ENCODE measurements at places on chromosomes 5 and 9.
A peak's percentile ranks its signal among the peaks of the same experiment; 100 is the strongest.

DNA sequence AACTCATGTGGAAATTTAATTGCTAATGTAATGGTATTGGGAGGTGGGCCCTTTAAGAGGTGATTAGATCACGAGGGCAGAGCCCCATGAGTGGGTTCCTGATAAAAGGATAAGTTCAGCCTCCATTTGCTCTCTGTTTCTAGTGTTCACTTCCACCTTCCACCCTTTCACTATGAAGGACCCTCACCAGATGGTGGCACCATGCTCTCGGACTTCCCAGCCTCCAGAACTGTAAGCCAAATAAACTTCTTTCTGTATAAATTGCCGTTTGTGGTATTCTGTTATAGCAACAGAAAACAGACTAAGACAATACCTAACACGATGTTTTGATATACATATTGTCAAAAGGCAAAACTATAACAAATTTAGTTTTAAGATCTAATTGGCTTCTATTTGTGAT is 166.2 kb downstream of the DEPDC1B start:
- DNase-seq: no peak

DNA sequence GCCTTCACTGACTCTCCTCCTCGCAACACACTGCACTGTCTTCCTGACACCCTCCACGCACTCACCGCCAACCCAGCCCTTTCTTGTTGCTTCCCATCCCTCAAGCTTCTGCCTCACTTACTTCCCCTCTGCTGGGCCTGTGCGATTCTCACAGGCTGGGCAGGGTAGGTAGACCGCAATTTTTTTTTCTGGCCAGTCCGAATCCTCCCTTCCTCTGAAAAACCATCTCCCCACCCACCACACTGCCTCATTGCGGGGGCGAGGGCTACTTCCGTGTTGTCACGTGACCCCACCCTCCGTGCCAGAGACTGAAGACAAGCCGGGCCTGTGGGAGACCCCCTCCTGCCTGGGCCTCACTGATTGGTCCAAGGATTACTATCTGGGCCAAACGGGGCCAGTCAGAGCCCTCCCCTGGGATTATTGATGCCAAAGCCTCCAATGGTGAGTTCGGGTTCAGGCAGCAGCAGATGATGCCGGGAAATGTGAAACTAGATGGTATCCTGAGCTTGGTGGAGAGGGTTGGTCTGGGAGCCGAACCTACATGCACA is 73.1 kb downstream of the STK10 start:
- peak; percentile 54 for DNase-seq

DNA sequence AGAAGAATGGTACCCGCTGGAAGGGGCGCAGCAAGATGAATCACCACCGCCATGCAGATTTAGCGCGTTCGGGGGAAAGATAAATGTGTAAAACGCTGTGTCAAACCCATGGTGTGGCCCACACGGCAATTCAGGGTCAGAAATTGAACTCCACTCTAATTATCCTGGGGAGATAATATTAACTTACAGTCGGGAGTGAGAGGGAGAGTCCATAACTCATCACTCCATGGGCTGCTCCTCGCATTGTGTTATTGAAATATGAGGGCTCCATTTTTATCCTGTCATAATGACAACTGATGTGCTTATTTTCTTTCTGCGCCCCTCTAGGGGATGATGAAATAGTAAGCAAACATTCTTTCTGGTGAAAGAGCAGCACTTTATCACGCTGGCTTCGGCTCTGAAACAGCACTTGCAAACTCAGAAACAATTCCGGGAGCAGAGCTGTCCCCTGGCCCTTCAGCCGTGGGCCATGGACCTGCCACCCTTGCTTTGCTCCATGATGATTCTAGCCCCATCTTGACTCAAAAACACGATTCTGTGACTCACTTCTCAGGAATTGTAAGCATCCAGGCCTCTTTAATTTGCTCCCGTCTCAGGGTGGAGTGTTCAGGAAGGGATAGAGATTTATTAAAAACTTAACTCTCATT is 431.6 kb downstream of the IRX1 start:
- no peak for DNase-seq

DNA sequence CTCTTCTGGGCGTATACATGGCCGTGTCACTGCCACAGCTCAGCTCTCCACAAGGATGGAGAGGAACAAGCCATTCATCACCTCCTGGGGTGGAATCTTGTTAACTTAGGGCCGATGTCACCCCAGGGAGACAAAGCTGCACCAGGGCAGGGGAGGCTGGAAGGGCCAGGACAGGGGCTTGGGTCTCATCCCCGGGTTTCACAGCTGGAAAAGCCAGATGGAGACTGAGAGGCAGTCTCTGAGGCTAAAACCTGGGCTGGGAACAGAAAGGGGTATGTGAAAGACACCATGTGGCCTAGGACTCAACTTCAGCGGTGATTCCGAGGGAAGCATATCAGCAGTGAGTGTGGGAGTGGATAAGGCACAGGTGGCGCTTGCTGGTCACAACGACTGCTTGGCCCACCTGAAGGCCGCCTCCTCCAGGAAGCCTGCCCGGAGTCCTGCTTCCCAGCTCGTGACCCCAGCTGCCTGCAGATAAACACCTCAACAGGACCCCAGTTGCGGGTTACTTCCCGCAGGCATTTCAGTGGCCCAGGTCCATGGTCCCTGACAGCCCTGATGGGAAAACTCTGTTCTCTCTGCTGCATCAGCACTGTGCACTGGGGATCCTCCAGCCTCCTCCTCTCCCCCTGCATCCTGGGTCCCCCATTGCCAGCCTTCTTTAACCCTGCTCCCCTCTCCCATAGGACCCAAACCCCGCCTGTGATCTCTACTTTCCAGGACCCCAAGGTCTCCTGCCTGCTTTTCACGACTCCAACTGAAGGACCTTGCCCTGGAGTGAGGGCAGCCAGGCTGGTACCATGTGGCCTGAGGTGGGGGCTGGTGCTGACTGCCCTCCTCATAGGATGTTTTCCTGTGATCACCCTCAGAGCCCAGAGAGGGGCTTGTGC is 51.7 kb upstream of the FCN1 start:
- no peak for DNase-seq

GRCh38 chr5:102731693-102732092 is 23.4 kb upstream of the PAM start:
- DNase-seq: no peak

- DNase-seq: no peak
Observed at GRCh38 chr9:70105147-70105546, 61.5 kb downstream of the MAMDC2 start.

GRCh38 chr9:128635266-128636023 is 21.2 kb downstream of the DYNC2I2 start:
- DNase-seq: no peak

DNA sequence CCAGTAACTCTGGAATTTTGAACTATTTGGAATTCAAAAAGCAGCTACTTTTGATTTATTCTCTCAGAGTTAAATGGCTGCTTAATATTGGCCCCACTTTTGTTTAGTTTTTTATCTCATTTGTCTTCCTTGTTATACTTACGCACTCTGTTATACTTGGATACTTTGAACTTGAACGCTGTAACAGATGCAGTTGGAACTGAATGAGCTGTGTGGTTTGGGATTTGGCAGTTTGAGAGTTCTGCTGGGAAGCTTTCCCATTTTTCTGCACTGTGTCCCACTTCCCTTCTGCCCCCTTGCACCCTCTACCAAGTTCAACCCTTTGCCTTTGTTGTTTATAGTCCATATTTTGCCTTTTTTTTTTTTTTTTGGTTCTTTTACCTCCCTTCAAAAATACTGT is 3.8 kb downstream of the RHOBTB3 start:
- DNase-seq: no peak

DNA sequence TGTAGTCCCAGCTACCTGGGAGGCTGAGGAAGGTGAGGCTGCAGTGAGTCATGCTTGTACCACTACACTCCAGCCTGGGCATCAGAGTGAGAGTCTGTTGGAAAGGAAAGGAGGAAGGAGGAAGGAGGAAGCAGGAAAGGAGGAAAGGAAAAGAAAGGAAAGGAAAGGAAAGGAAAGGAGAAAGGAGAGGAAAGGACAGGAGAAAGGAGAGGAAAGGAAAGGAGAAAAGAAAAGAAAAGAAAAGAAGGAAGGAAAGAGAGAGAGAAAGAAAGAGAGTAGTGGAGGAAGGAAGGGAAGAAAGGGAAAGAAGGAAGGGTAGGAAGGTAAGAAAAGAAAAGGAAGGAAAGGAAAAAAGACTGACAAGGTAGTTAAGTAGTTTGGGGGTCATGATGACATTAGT is 162.6 kb upstream of the SLC12A2 start:
- DNase-seq: no peak

- no peak for DNase-seq
Observed at GRCh38 chr5:83608122-83608521, 112.5 kb downstream of the HAPLN1 start.

GRCh38 chr9:91395553-91396471 is 27.8 kb downstream of the NFIL3 start:
- DNase-seq: no peak

DNA sequence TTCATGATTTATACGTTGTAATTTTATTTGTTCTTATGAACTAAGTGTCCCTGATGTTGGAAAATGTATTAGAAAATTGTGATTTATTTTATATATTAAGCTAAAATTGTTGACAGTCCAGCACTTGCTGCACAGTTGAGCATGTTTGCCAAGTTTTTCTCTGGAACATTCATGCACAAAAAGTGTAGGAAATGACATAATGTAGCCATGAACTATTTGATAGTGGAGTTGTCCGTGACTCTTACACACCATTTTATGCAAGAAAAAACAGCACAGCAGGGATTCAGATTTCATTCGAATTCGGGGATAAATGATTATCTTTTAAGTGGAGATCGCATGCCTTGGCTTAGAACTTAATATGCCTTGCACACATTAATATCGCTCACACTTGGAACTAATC is 708.6 kb upstream of the WWC1 start:
- DNase-seq: no peak

DNA sequence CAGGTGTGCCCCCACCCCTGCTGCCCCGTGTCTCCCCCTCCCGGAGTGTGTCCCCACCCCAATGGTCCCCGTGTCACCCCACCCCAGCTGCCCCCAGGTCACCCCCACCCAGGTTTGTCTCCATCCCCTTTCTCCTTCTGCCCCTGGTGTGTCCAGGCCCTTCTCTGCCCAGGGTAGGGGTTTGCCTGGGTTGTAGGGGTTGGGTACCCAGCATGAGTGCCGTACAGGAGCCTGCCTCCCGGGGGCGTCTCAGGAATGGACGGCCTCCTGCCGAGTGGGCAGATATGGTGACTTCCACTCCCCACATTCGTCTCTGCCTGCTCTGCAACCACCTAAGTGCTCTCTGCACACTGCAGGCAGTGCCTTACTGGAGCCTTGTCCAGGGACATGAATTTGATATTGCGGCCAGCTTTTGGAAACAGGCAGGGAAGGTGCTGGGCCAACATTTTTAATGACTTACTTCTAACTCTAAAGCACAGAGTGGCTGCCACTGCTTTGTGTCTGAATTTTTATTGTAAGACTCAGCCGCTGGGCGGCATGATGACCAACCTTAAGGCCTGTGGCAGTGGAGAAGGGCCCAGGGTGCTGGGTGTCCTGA is 6.7 kb downstream of the LRRC14B start:
- no peak for DNase-seq

DNA sequence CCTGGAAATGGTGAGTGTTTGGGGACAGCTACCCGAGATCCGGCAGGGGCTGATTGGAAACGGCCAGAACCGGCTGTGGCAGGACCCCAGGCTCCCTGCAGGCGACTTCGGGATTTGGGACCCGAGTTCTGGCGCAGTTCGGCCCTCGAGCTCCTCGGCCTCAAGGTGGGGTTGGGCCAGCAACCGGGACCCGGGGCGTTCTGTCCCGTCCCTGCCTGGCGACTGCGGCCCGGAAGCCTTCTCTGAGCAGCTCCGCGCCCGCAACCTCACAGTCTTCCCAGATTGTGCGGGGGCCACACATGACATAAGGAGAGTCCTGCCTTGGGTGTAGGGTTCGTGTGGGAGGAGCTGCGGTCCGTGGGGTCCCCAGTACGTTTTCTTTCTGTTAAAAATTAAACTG is 23.2 kb upstream of the NEURL1B start:
- no peak for DNase-seq

DNA sequence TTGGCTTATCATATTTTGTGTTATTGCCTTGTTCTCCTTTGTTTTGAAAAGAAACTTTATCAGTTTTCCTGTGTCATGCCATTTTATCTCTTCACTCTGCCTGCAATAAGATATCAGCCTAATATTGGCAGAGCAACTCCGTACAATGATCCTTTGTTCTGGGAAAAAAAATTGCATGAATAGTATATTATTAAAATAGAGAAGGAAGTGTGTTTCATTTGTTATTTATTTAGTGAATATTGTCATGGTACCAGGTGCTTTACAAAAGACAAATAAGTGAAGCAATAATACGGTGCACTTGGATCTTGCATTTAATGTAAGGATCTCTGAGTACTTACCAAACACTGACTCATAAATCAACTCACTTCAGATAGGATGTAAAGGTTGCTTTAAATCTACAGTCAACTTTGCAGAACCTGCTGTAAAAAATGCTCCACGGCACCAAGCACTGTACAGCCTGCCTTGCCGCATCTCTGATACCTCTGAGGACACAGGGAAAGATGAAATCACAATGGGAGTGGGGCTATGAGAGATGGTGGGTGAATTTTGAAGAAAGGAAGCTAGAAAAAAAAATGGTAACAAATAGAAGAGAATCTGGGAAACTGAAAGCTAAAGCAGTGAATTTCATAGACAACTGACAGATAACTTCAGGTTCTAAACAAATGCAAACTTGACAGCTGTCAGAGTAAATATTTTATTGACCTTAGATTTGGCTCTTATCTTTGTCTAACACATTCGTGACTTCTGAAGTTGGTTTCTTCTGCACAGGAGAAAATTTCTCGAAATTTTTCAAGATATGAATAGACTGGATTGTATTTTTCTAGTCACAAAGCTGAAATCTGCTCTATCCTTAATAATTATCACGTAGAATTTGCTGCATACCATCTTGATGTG is 232.1 kb downstream of the ENC1 start:
- no peak for DNase-seq

GRCh38 chr9:89815061-89815902 is 210.5 kb downstream of the GADD45G start:
- DNase-seq: no peak

DNA sequence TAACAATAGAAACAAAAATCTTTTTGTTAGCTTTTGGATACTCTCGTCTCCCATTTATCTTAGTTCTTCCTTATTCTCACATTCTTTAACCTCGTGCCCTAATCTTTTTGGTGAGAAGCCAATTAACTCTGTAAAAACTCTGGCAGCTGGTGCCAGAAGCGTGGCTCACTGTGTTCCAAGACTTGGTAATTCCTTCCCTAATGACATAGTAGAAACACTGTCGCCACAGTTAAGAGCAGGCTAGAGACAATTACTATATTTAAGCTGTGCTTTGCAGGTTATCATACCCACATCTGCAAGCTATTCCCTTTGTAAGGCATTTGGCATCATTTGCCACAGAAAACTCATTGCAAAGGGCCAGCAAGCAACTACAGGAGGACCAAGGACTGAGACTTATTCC is 160.9 kb upstream of the PIK3R1 start:
- DNase-seq: no peak

DNA sequence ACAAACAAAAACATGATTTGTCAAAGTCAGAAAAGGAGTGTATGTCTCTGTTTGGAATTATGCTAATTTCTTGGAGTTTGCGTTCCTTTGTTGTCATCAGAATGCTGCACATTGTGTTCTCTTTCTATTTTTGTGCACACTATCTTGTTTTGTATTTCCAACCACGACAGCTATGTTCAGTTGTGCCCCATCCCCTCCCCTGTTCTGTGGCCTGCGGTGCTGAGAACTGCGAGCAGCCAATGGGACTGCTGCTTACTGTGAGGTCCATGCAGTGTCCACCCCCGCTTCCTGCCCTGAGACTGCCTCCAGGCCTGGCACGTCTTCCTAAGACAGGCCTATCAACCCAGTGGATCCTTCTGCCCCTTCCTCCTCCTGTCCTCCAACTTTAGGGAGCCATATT is 76.8 kb downstream of the PALM2AKAP2 start:
- no peak for DNase-seq
